Activated B cell treated with CpG ODN at 0.5 μM for 24 hours (primary cell): ENCODE measurements at places on chromosomes 4 and X.

DNA sequence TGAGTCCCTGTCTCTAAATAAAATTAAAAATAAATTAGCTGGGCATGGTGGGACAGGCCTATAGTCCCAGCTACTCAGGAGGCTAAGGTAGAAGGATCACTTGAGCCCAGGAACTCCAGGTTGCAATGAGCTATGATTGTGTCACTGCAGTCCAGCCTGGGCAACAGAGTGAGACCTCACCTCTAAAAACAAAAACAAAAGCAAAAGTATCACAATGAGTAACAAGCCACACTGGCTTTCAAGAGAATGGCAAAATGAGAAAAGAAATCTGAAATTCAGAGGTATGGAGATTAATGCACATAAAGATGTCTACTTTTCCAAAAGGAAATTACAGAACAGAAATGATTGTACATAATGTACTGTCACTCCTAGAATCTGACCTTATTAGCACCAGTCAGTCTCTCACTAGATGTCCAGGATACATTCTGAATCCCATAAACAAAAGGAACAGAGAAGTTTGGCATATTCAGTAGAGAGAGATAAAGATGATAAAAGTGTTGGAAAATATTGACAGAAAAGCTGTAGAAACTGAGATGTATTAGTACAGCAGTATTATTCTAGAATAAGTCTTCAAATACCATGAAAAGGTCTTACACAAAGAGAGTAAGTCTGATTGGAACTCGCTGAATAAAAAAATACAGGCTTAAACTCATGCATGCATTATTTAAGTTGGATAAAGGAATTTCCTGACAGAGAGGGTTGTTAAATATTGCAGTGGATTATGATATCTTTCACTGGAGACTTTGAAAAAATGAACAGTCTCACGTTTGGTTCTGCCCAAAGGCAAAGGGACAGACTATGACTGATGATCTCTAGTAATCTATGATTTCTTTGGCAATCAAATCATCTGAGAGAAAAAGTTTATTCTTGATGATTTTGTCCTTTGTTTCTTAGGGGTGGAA, 102.5 kb downstream of the SH3RF1 start:
- no peak for DNase-seq
- H3K27me3 ChIP-seq: no peaks in the 10 kb centered on the region
- peaks cover 5% of the 10 kb centered on the region for H3K4me1 ChIP-seq
- H3K4me3 ChIP-seq: no peak overlapping the region
- no peaks in the 10 kb centered on the region for H3K36me3 ChIP-seq

DNA sequence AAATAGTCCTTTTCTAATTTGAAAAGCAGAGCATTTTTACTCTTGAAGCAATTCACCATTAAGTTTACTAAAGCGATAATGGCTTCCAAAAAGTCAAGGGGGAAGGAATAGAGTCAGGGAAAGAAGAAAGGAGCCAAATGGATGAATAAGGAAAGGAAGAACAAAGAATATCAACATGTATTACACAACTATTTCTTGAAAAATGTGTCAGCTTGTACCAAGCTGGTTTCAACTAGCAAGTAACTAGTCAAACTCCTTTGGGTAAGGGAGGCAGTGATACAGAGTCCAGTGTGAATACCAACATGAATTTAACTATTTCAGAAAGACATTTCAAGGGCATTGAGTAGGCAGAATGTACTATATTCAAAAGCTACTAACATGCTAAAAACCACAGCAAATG, 112.1 kb downstream of the ARHGAP6 start:
- no peak overlapping the region for H3K27ac ChIP-seq
- no peaks in the 10 kb centered on the region for H3K36me3 ChIP-seq
- no peak for DNase-seq
- no peaks in the 10 kb centered on the region for H3K4me1 ChIP-seq
- H3K27me3 ChIP-seq: peaks cover 11% of the 10 kb centered on the region
- no peak overlapping the region for H3K4me3 ChIP-seq

DNA sequence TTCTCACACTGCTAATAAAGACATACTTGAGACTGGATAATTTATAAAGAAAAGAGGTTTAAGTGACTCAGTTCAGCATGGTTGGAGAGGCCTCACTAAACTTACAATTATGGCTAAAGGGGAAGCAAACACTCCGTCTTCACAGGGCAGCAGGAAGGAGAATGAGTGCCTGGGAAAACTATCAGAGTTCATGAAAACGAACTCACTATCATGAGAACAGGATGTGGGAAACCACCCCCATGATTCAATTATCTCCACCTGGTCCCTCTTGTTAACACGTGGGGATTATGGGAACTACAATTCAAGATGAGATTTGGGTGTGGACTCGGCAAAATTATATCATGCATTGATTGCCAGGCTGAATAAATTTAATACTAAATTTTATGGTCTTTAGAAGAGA, 592.7 kb downstream of the GRXCR1 start:
- H3K4me3 ChIP-seq: no peak overlapping the region
- no peak for DNase-seq
- no peaks in the 10 kb centered on the region for H3K4me1 ChIP-seq
- no peak overlapping the region for H3K27ac ChIP-seq

GRCh38 chr4:85686398-85686797, 211.4 kb downstream of the ARHGAP24 start:
- H3K27me3 ChIP-seq: no peaks in the 10 kb centered on the region
- H3K4me1 ChIP-seq: peaks cover 45% of the 10 kb centered on the region
- no peak for DNase-seq

DNA sequence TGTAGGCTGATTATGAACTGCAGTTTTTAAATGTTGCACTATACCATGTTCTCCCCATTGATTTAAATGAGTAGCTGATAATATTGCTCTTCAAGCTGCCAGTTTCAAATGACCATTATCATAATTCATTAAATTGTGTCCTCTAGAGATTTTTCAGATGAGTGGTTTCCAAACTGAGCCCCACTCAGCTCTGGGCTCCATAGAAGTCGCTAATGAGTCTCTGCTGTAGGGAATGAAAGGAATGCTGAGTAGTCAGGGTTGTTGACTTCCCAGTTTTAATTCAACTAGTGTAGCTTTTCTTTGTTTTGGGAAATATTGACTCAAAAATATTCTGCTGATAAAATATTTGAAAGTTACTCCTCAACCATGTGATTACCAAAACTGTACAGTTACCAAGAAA, 1081.1 kb downstream of the ARAP2 start:
- no peak overlapping the region for H3K4me3 ChIP-seq
- no peaks in the 10 kb centered on the region for H3K4me1 ChIP-seq
- no peak overlapping the region for H3K27ac ChIP-seq
- no peaks in the 10 kb centered on the region for H3K36me3 ChIP-seq

DNA sequence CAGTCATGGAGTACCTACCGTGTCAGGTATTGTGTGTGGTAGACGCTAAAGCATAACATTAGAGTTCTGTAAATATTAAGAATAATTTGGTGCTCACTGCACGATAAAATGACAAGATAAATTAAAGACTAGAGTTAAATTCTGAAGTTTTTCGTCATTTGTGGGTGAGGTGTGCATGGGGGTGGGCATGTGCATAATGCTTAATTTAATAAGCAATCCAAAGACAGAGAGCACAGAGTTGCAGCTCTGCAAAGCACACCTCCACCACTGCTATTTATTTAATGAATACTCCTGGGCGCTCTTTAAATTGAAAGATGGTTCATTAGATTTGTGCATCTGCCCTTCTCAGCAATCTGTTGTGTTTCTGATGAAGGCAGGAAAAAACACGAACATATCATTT, 62.6 kb downstream of the GATB start:
- H3K36me3 ChIP-seq: peaks cover 60% of the 10 kb centered on the region
- no peak overlapping the region for H3K27ac ChIP-seq
- no peaks in the 10 kb centered on the region for H3K4me1 ChIP-seq
- no peak overlapping the region for H3K4me3 ChIP-seq
- H3K27me3 ChIP-seq: no peaks in the 10 kb centered on the region

GRCh38 chr4:1113311-1114009, at the start of gene RNF212:
Gene RNF212 (minus strand): TSS chr4:1113564. CDS start chr4:1113464, 100 bp downstream.
- H3K36me3 ChIP-seq: no peaks in the 10 kb centered on the region
- H3K27me3 ChIP-seq: peaks cover 32% of the 10 kb centered on the region
- no peaks in the 10 kb centered on the region for H3K4me1 ChIP-seq

- no peaks in the 10 kb centered on the region for H3K27me3 ChIP-seq
- no peak overlapping the region for H3K4me3 ChIP-seq
- no peak for DNase-seq
- no peak overlapping the region for H3K27ac ChIP-seq
- no peaks in the 10 kb centered on the region for H3K4me1 ChIP-seq
Observed at GRCh38 chrX:74179071-74179470, 124.9 kb upstream of the ZCCHC13 start.

GRCh38 chr4:186037692-186038658, 31.0 kb upstream of the TLR3 start:
- H3K27me3 ChIP-seq: peaks cover 28% of the 10 kb centered on the region
- no peak overlapping the region for H3K27ac ChIP-seq
- H3K4me1 ChIP-seq: no peaks in the 10 kb centered on the region
- no peaks in the 10 kb centered on the region for H3K36me3 ChIP-seq
- H3K4me3 ChIP-seq: no peak overlapping the region

GRCh38 chrX:7638078-7638710, 204.8 kb upstream of the VCX start:
- H3K27ac ChIP-seq: no peak overlapping the region
- DNase-seq: no peak
- H3K4me1 ChIP-seq: no peaks in the 10 kb centered on the region
- no peak overlapping the region for H3K4me3 ChIP-seq
- H3K36me3 ChIP-seq: no peaks in the 10 kb centered on the region

- H3K27ac ChIP-seq: no peak overlapping the region
- no peak overlapping the region for H3K4me3 ChIP-seq
- no peaks in the 10 kb centered on the region for H3K27me3 ChIP-seq
- no peak for DNase-seq
- H3K4me1 ChIP-seq: no peaks in the 10 kb centered on the region
- no peaks in the 10 kb centered on the region for H3K36me3 ChIP-seq
Observed at GRCh38 chr4:142331132-142331531, 515.0 kb downstream of the INPP4B start.

DNA sequence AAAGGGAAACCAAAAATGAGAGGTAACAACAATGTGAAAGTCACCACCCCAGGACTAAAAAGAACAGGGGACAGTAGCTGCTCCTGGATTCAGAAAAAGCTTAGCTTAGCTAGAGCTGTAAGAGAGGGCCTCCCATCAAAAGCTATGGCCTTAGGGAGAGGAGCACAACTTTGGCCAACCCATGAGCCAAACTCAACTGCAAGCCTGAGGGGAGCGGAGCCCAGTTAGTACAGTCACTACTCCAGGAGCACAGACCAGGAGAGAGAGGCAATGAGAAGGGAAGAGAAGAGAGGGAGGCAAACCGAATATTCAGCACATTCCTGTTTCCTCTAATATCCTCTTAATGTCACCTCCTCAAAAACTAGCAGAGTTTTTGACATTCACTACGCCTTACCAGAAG, 917.1 kb upstream of the INTU start:
- H3K36me3 ChIP-seq: no peaks in the 10 kb centered on the region
- no peak for DNase-seq
- no peaks in the 10 kb centered on the region for H3K27me3 ChIP-seq
- H3K27ac ChIP-seq: no peak overlapping the region
- no peaks in the 10 kb centered on the region for H3K4me1 ChIP-seq
- H3K4me3 ChIP-seq: no peak overlapping the region

DNA sequence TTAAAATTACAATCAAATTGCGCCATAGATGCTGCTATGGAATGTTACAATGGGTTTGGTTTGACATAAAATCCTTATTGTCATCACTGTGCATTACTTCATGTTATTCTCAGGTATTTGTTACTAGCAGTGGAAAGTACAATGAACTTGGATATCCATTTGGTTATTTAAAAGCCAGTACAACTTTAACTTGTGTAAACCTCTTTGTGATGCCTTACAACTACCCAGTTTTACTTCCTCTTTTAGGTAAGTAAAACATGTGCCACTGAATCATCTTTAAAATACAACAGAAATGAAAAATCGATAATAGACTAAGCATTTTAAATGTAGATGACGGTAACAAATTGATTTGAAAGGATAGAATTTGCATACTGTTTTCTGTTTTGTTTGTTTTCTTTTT, 35.6 kb downstream of the INTS6L start:
- no peak overlapping the region for H3K27ac ChIP-seq
- no peak overlapping the region for H3K4me3 ChIP-seq
- H3K4me1 ChIP-seq: peaks cover 11% of the 10 kb centered on the region
- no peaks in the 10 kb centered on the region for H3K27me3 ChIP-seq
- H3K36me3 ChIP-seq: peaks cover 27% of the 10 kb centered on the region

DNA sequence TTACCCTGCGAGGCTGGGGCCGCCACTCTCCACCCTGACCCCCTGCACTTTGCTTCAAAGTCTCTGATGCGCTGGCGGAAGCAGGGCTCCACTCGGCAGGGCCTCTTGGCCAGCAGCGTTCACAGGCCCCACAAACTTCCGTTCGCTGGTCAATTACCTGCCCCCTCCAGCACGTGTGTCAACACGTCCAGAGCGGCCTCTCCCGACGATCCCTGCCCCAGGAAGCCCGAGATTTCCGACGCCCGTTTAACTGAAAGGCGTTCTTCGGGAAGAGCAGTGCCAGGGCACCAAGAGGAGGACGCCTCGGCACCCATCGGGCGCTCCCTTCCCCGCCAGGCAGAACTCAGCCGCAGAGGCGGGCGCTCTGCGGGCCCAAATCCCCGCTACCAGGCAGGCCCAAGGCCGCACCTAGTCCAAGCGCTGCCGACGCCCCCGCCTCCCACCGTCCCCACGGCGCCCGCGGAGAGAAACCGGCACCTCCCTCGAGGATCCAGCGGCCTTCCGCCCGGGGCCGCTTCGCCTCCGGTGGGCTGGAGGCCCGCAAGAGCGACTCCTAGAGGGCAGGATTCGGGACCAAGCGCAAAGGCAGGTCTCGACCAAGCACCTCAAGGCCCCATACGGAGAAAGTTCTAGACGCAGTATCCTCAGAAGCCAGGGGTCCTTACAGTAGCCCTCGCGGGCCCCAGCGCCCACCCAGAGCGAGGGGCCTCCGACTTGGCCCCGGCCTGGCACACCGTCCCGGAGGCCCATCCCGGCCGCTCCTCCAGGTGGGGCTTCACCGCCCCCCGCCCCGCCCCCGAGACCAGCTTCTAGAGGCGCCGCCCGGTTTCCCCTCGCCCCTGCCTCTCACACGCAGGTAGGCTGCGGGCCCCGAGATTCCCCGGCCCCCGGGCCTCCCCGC, 586 bp downstream of the BCAP31 start:
- no peaks in the 10 kb centered on the region for H3K27me3 ChIP-seq
- peak overlapping the region; percentile 86 for H3K27ac ChIP-seq
- peak; percentile 54 for DNase-seq
- peak overlapping the region; percentile 85 for H3K4me3 ChIP-seq
- H3K4me1 ChIP-seq: peaks cover 45% of the 10 kb centered on the region

GRCh38 chr4:102453827-102454226, 47.3 kb upstream of the NFKB1 start:
- peaks cover 21% of the 10 kb centered on the region for H3K4me1 ChIP-seq
- no peak overlapping the region for H3K4me3 ChIP-seq
- no peaks in the 10 kb centered on the region for H3K36me3 ChIP-seq
- H3K27ac ChIP-seq: peak overlapping the region; percentile 25
- DNase-seq: no peak

DNA sequence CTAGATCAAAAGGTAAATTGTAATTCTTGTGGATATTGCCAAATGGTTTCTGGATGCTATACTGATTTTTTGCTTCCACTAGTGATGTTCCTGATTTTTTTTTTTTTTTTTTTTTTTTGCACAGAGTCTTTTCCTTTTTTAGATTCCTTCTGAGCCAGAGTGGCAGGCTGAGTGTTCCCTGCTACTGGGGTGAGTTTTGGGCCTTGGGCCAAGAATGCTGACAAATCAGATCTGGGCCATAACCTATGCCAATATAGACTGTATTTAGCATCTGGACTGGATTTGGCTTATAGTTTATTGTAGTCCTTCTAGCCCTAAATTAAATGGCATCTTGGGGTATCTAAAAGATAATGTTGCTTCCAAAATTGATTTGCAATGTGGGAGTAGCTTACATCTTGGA, 52.8 kb downstream of the REPS2 start:
- no peak overlapping the region for H3K4me3 ChIP-seq
- H3K4me1 ChIP-seq: peaks cover 5% of the 10 kb centered on the region
- no peak overlapping the region for H3K27ac ChIP-seq
- H3K36me3 ChIP-seq: no peaks in the 10 kb centered on the region
- H3K27me3 ChIP-seq: no peaks in the 10 kb centered on the region
